ENCODE measurements at places on chromosomes 5 and 9. TPM values are rescaled to one million over a fixed set of nuclear protein-coding genes. Genes with fewer than 3 reads are reported as not detected.

DNA sequence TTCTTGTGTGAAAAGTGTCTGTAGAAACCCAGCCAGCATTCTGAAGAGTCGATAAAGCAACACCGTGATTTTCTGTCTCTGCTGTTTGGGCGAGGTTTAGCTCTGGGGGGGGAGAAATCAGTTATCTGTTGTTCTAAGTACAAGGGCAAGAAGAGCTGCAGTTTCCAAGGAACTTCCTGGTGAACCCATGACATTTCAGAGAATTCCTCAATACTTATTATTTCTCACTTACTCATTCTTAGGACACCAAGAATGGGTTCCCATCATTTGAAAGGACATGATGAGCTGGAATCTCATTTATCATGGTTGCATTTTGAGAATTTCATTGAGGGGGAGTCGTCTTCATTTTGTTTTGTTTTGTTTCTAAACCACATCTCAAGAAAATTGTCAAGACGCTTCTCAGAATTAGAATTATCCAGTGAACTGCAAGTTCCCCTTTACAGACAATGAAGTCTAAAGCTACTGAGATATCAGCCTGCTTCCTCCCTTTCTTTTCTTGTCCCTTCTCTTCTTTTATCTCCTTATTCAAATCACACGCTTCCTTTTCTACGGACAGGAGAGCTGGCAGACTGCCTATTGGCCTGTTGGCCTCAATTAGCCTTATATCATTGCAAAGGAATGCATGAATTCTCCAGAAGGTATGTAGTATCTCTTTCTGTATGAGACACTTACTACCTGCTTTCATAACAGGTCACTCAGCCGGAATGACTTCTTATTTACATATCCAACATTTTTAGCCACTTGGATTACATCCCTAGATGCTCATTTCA is 53.7 kb downstream of the ZNF462 start:
- no peak for DNase-seq

ACER2 gene
- 10.7 TPM for total RNA-seq

NUP214 gene
- total RNA-seq = 73.7 TPM

SPINK6 gene
- not detected for total RNA-seq

PCDHGA11 gene
- total RNA-seq = 7.8 TPM

DNA sequence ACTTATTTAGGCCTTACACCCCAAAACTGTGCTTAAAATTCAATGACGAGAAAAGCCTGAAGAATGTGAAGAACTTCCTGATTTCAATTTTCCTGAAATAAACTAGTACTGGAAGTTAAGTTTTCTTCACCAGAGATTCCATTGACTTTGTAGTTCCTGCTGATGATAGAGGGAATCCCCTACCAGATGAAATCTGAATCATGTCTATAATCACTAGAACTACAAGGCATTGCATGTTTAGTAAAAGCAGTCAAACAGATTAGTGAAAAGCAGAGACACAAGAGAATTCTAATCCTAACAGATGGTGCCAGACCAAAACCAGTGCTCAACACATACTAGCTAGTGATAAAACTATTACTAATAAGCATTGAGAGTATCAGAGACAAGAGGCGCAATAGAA is 130.0 kb downstream of the PDE4D start:
- no peak for DNase-seq

- no peak for DNase-seq
Observed at GRCh38 chr5:73387601-73388305, 60.8 kb downstream of the FOXD1 start.

GRCh38 chr5:78594021-78594420 is 54.6 kb downstream of the LHFPL2 start:
- no peak for DNase-seq

DNA sequence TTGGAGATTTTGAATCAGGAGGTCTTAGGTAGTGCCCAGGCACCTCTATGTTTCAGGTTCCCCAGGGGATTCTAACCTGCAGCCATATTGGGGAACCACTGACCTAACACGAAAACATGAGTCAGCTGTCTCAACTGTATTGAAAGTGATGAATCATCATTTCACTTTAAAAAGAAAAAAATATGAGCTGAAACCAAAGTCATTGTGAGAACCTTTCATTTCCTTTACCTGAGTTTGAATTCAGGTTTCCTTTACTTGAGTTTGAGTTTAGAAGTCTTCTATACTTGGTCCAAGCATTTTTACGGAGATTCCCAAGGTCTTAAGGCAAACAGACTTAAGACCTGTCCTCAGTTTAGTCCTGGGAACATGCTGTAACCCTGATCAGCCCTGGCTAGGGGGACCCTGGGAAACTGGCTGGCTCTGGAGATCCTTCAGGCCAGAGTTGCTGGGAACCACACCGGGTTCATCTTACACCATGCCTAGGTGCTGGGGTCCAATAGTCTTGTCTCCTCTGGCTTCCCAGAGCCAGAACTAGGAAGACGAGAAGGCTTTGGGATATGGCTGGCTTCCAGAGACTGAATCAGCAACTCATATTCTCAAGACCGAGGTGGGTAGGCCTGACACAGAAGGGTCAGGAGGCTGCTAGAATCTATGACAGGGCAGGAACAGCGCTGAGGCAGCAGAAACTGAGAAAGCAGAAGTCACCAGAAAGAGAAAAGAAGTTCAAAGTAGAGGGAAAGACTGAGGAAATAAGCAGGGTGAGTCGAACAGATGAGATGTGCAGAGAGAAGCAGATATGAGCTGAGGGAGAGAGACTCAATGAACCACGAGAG is 16.4 kb upstream of the PDCD1LG2 start:
- DNase-seq = no peak

DNA sequence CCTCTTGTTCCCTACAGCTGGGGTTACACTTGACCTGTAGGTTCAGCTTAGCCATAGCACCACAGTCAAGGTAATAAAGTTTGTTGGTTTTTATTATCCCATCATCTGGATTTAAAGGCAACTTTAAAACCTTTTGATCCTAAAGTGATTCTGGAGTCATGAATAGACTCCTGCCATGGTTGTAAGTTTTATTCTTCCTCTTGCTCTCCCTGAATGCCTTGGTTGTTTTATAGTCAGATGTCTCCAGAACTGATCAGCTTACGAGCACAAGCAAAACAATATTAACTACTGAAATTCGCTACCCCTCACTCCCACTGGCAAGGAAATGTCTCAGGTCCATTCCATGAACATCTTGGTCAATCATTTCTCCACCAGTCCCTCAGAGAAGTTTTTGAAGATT is 1328.6 kb downstream of the PTPRD start:
- no peak for DNase-seq

KIF27 gene
- 10.7 TPM for total RNA-seq

DNA sequence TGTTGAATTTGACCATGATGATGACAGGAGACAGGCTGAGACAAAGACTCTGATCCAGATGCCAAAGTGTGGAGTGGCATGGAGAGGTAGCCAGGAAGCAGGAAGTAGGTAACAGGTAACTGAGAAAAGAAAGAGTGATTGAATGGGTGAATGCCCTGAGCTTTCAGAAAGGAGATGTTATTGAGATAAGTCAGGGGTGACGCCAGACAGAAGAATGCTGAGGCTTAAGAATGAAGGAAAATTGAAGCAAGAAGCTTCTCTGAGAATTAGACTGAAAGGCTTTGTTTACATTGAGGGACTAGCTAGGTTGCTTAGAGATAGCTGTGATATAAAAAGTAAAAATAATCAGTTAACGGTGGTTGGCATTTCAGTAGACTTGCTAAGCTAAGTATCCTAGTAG is 165.7 kb downstream of the PSAT1 start:
- no peak for DNase-seq

GRCh38 chr5:168878135-168878745 is 299.1 kb upstream of the PANK3 start:
- no peak for DNase-seq

Data from sciatic nerve (tissue), 2 donors.